ENCODE measurements at places on chromosomes 12 and 14. TPM values are rescaled to one million over a fixed set of nuclear protein-coding genes. Genes with fewer than 3 reads are reported as not detected.

GRCh38 chr14:83830316-83830715, 1699.6 kb upstream of the FLRT2 start:
- DNase-seq = no peak
- no peaks in the 10 kb centered on the region for H3K4me1 ChIP-seq
- H3K36me3 ChIP-seq = no peaks in the 10 kb centered on the region
- no peaks in the 10 kb centered on the region for H3K27me3 ChIP-seq
- no peak overlapping the region for H3K27ac ChIP-seq

GRCh38 chr14:38073641-38074040, 134.1 kb upstream of the SSTR1 start:
- no peak for DNase-seq
- H3K36me3 ChIP-seq = peaks cover 4% of the 10 kb centered on the region
- H3K4me3 ChIP-seq = peak overlapping the region; percentile 43
- H3K4me1 ChIP-seq = peaks cover 57% of the 10 kb centered on the region

DNA sequence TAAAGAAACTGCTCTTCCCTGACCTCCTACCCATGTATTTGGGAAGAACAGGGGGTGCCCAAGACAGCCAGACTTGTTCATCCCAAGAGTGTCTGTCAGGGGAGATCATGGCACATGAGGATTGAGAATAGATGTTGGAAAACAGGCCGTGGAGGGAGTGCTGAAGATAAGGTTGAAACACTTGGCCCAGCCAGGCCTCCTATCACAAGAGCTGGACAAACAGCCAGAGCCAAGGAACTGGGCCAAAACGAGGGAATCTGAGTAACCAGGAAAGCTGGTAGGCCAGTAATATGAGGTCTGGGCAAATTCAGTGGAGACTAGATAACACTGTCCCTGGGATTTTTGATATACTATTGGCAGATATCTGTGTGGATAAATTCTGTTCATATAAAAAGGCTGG, 161.7 kb downstream of the TMX1 start:
- H3K27ac ChIP-seq = no peak overlapping the region
- H3K4me3 ChIP-seq = no peak overlapping the region
- DNase-seq = no peak

GRCh38 chr12:104691721-104692556, 235.2 kb downstream of the CHST11 start:
- H3K4me1 ChIP-seq = peaks cover 89% of the 10 kb centered on the region
- no peak for DNase-seq
- no peaks in the 10 kb centered on the region for H3K27me3 ChIP-seq
- no peak overlapping the region for H3K4me3 ChIP-seq
- peak overlapping the region; percentile 40 for H3K27ac ChIP-seq

GRCh38 chr14:92677087-92677668, 71.2 kb downstream of the LGMN start:
- H3K4me3 ChIP-seq = no peak overlapping the region
- DNase-seq = peak; percentile 70
- peaks cover 64% of the 10 kb centered on the region for H3K4me1 ChIP-seq
- no peaks in the 10 kb centered on the region for H3K27me3 ChIP-seq

VASH1 gene
- total RNA-seq = 3.4 TPM

GRCh38 chr14:105861985-105862465, 335.6 kb downstream of the TMEM121 start:
- H3K36me3 ChIP-seq = no peaks in the 10 kb centered on the region
- peak overlapping the region; percentile 92 for H3K27ac ChIP-seq
- peaks cover 71% of the 10 kb centered on the region for H3K4me1 ChIP-seq
- peak overlapping the region; percentile 69 for H3K4me3 ChIP-seq
- H3K27me3 ChIP-seq = no peaks in the 10 kb centered on the region

TBC1D30 gene
- total RNA-seq = 0.05 TPM

DNA sequence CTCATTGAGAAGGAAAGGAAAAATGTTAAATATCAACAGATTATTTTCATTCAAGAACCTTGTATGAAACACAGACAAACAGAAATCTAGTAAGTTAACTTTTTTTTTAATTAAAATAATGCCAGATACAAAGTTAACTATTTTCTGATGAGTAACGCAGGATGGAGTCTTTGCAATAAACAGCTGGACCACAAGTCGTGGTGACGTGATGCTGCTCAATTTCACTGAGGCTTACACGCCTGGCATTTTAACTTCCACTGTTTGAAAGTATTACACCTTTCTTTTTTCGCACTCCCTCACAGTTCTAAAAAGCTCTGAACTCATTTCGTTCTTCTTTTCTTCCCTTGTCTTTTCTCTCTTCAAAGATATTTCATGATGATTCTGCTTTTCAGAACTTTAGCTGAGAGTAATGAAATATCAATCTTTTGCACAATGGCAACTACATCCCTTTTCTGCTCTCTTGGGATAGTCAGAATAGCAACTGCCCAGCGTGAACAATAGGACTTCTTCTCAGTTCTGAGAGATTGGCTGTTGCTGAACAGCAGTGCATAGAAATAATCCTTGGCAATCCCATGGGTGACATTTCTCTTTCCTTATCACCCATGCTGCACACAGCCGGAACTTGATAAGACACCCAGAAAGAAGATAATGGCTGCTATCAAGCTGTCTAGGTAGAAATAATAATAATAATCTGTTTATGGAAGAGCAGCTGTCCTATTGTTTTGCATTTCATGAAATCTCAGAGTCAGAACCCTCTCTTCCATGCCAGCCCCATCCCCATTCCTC, 160.5 kb downstream of the BTG1 start:
- H3K4me1 ChIP-seq = peaks cover 20% of the 10 kb centered on the region
- no peaks in the 10 kb centered on the region for H3K36me3 ChIP-seq
- H3K27me3 ChIP-seq = no peaks in the 10 kb centered on the region
- no peak for DNase-seq
- H3K27ac ChIP-seq = no peak overlapping the region

DNA sequence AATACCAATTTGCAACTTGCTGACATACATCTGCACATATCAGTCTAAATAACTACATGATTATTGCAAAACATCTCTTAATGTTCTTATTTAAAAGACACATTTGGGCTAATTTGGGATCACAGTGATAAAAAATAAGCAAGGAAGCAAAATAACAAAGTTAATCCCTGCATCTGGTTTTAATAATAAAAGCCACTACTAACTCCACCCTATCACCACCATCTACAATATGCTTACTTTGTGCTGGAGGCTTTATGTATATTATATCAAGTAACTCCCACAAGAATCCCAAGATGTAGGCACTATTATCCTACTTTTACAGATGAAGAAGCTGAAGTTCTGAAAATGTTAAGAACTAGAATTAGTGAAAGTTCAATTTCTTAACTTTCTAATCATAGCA, 45.7 kb downstream of the TAOK3 start:
- no peak overlapping the region for H3K27ac ChIP-seq
- H3K27me3 ChIP-seq = no peaks in the 10 kb centered on the region
- peaks cover 17% of the 10 kb centered on the region for H3K36me3 ChIP-seq
- DNase-seq = no peak
- H3K4me1 ChIP-seq = peaks cover 9% of the 10 kb centered on the region

- peak; percentile 50 for DNase-seq
- H3K27ac ChIP-seq = peak overlapping the region; percentile 89
- peaks cover 3% of the 10 kb centered on the region for H3K27me3 ChIP-seq
- H3K4me3 ChIP-seq = peak overlapping the region; percentile 82
Observed at GRCh38 chr12:122422730-122423257, 325 bp upstream of the CLIP1 start.

GRCh38 chr12:120199595-120200306, 1.2 kb downstream of the RPLP0 start:
- peak overlapping the region; percentile 89 for H3K4me3 ChIP-seq
- H3K27me3 ChIP-seq = no peaks in the 10 kb centered on the region
- H3K36me3 ChIP-seq = peaks cover 57% of the 10 kb centered on the region
- H3K27ac ChIP-seq = peak overlapping the region; percentile 98
- H3K4me1 ChIP-seq = peaks cover 51% of the 10 kb centered on the region
- DNase-seq = peak; percentile 34

GRCh38 chr14:84610086-84610485, 919.9 kb upstream of the FLRT2 start:
- H3K27ac ChIP-seq = no peak overlapping the region
- H3K4me1 ChIP-seq = no peaks in the 10 kb centered on the region
- DNase-seq = no peak
- H3K4me3 ChIP-seq = no peak overlapping the region
- H3K27me3 ChIP-seq = no peaks in the 10 kb centered on the region

DNA sequence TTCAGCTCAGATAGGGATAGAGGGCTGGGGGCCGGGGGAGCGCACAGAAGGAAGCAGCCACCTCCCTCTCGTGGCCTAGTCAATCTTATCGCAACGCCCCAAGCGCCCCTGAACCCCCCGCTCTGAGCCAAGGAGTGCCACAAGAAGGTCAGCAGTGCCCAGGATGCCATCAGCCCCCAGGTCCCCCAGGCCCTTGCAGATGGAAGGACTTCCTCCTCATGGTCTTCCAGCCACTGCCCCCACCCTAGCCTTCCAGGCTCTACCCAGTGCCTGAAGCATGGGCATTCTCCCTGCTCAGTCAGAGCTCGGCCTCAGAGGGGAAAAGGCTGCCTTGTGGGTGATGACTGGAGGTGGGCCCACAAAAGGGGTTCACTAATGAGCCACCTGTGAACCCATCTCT, 68.2 kb downstream of the BCL11B start:
- DNase-seq = no peak
- H3K27ac ChIP-seq = peak overlapping the region; percentile 82
- no peaks in the 10 kb centered on the region for H3K27me3 ChIP-seq
- peaks cover 98% of the 10 kb centered on the region for H3K4me1 ChIP-seq
- H3K36me3 ChIP-seq = peaks cover 80% of the 10 kb centered on the region

Measured in activated CD8-positive, alpha-beta T cell treated with anti-CD3 and anti-CD28 coated beads, Interleukin-2, amount 10 ng/mL, durations not matched to agents 7 days and 5 days (primary cell).